ENCODE measurements at places on chromosomes 12 and 14. TPM values are rescaled to one million over a fixed set of nuclear protein-coding genes. Genes with fewer than 3 reads are reported as not detected.
A peak's percentile ranks its signal among the peaks of the same experiment; 100 is the strongest.

DNA sequence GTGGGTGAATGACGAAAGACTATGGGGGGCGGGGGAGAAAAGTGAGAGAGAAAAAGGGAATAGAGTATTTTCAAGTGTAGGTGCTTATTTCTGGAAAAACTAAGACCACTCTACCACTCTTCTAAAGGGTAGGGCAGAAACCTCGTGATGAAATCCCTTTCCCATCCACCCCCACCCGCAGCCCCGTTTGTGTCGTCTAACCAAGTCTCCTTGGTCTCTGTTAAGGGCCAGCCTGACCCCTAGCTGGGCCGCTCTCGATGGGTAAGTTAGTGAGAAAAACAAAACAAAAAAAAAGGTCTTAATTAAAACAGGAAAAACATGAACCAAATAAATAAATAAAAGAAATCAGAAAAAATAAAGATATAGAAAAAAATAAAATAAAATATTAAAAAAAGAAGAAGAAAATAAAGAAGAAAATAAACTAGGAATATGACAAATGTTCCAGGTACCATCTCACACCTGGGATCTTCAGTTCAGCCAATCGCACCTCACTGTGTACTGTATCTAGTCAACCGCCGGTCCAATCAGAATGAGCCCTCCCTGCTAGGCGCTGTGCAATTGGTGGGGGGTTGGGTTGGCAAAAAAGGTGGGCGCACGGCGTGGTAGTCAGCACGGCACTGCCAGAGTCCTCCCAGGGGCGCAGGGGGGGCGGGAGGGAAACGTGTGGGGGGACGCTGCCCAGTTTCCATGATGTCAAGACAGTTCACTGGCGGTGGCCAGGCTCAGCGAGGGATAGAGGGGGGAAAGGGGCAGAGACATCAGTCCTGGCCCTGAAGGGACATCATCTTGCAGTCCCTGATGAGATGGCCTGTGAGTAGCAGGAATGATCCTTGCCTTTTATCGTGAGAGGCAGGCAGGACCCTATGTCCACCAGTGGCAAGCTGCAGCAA is 9.8 kb upstream of the CDH24 start:
- peaks cover 64% of the 10 kb centered on the region for H3K36me3 ChIP-seq
- DNase-seq: peak; percentile 55
- no peak overlapping the region for H3K4me3 ChIP-seq
- H3K4me1 ChIP-seq: peaks cover 32% of the 10 kb centered on the region

- H3K36me3 ChIP-seq: peaks cover 48% of the 10 kb centered on the region
- H3K4me1 ChIP-seq: no peaks in the 10 kb centered on the region
- H3K4me3 ChIP-seq: no peak overlapping the region
- DNase-seq: no peak
- no peak overlapping the region for H3K27ac ChIP-seq
- H3K27me3 ChIP-seq: no peaks in the 10 kb centered on the region
Measured at GRCh38 chr12:120766566-120766965, 40.9 kb downstream of the ACADS start.

DNA sequence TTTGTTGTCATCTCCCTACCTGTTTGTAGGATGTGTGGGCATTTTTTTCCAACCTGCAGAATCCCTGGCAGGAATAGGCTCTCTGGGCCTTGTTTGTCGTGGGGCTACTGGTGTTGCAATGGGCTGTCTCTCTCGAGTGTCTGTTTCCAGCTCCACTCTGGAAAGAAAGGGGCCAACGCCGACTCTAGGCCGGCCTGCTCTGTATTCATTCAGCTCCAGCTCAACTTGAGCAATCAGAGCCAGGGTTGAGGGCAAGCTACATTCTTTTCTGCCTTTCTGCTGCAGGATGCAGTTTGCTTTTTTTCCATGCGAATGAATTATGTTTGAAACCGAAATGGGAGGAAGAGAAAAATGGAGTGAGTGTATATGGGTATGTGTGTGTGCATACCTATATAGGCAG is 2.3 kb downstream of the JDP2 start:
- H3K36me3 ChIP-seq: peaks cover 36% of the 10 kb centered on the region
- H3K27ac ChIP-seq: peak overlapping the region; percentile 92
- peak; percentile 81 for DNase-seq
- no peaks in the 10 kb centered on the region for H3K27me3 ChIP-seq
- peak overlapping the region; percentile 72 for H3K4me3 ChIP-seq

DNA sequence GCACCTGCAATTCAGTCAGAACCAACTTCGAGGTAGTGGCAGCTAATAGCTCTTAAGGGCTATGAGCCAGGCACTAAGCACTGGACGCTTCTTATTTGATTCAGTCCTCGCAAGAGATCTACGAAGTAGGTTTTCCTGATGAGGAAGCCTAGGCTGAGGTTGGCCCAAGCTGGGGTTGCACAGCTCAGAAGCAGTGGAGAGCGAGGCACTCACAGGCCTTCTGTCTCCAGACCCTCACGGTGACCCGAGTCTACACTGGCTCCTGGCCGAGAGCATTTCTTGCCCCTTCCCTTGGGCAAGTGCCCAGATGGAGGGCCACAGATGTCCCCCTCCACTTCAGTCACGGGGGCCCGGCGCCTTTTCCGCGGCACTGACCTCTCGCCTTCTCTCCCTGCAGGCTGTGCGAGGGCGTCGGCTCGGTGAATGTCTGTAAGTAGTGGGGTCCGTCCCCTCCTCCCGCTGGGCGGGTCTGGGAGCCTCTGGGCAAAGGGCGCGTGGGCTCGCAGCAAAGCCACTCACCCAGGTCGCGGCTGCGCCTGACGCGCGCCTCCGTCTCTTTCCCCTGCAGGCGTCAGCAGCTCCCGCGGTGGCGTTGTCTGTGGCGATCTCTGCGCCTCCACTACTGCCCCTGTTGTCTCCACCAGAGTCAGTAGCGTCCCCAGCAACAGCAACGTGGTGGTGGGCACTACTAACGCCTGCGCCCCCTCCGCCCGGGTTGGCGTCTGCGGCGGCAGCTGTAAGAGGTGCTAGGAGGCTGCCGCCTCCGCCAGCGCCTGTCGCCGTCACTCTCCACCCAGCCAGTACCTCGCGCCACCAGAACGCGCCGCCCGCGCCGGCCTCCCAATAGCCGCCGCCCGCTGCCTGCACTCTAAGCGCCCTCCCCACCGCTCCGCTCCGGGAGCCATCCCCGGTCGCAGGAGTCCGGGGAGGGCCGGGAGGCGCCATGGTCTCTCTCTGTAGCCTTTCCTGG is 13.1 kb downstream of the KRT83 start:
- no peaks in the 10 kb centered on the region for H3K36me3 ChIP-seq
- no peak for DNase-seq
- no peaks in the 10 kb centered on the region for H3K27me3 ChIP-seq

Gene CMA1
- total RNA-seq: not detected
